ENCODE measurements at places on chromosomes 2 and 18.

- no peak overlapping the region for H3K27ac ChIP-seq
- H3K4me3 ChIP-seq = no peak overlapping the region
- H3K36me3 ChIP-seq = peaks cover 41% of the 10 kb centered on the region
- H3K27me3 ChIP-seq = no peaks in the 10 kb centered on the region
- no peak for DNase-seq
Observed at GRCh38 chr2:74532222-74532621, 2.5 kb downstream of the HTRA2 start.

- H3K27me3 ChIP-seq = 0 out of 2 replicates have a peak, but pooled peaks cover 18% of the 10 kb centered on the region
- no peak overlapping the region for H3K27ac ChIP-seq
- no peaks in the 10 kb centered on the region for H3K36me3 ChIP-seq
Observed at GRCh38 chr18:4445902-4446301, 9.2 kb downstream of the DLGAP1 start.

- no peaks in the 10 kb centered on the region for H3K4me1 ChIP-seq
- H3K27ac ChIP-seq = no peak overlapping the region
- no peak overlapping the region for H3K4me3 ChIP-seq
- H3K27me3 ChIP-seq = 0 out of 2 replicates have a peak, but pooled peaks cover 5% of the 10 kb centered on the region
- H3K36me3 ChIP-seq = no peaks in the 10 kb centered on the region
Observed at GRCh38 chr2:175431101-175431946, 249.8 kb upstream of the ATP5MC3 start.

DNA sequence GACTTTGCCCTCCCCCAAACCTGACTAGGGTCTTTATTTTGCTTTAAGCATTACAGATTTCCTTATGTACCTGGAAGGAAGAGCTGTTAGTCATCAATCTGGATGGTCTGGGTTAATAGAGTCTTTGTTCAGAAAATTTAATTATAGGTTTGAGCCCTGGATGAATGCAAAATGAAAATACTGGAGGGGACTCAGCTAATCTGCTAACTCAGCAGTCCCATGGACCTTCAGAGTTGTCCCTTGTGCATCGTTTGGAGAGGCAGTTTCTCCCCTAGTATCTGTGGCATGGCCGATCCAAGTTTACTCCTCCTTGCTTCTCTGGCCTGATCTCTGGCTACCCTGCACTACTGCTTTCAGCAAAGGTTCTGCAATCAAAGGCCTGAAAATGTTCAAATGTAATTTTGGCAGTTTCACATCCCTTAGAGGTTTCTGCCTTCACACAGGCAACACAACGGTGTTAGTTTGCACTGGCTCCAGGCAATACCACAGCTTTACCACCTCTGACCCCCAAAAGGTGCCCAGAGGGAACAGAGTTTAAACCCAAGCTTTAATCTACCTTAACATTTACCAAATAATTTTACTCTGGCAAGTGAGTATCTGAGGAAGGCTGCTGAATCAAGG is 134.3 kb downstream of the THADA start:
- DNase-seq = no peak
- H3K4me3 ChIP-seq = no peak overlapping the region
- H3K27me3 ChIP-seq = no peaks in the 10 kb centered on the region
- H3K27ac ChIP-seq = no peak overlapping the region

Measured in SJSA1 (cell line).